ENCODE measurements at places on chromosomes 4 and X.

- no peak for DNase-seq
These were observed 451 bp downstream of the SOD3 start for GRCh38 chr4:24795666-24796381.

DNA sequence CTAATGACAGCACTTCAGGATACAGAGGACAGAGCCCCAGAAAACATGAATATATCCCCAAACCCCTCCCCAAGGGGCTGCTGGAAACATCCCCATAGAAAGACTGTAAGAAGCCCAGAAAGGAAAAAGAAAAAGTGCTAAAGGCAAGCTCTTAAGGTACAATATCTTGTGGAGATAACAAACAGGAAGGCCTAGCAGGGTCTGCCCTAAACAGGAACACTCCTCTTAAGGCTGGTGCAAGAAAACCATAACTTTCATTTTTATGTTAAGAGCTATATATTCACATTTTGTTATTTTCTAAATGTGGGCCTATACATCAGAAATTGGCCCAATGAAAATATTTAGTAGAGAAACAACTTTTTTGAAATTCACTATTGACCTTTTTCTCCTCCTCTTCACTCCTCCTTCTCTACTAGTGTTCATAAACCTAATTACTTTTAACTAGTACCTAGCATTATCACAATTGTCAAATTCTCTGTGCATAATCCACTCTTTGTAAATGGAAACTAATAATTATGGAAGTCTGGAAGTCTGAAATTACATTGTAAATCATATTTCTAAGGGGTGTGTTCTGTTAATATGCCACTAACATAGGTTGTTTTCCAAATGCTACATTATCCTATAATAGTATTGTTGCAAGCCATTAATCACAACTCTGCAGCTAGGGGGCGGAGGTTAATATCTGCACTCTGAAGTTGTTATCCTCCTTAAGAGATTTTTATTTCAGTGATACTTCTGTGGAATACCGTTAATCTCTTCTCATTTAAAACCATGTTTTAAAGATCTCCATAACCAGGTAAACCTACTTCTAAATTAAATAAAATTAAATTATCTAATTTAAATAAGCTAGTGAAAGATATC is 59.8 kb downstream of the CASK start:
- DNase-seq = no peak

DNA sequence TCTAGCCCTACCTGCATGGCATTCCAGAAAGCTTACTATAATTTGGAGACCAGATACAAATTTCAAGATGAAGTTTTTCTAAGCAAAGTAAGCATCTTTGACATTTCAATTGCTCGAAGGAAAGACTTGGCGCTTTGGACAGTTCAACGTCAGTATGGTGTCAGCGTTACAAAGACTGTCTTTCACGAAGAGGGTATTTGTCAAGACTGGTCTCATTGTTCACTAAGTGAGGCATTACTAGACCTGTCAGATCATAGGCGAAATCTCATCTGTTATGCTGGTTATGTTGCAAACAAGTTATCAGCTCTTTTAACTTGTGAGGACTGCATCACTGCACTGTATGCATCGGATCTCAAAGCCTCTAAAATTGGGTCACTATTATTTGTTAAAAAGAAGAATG is 17.6 kb downstream of the THAP9 start:
- no peak for DNase-seq

- no peak for DNase-seq
These were observed 21.7 kb upstream of the GEMIN8 start for GRCh38 chrX:14051416-14051815.

GRCh38 chr4:145670422-145670821 is 9.5 kb upstream of the C4orf51 start:
- DNase-seq = no peak

- DNase-seq = peak; percentile 26
These were observed 28.8 kb downstream of the CCNI start for GRCh38 chr4:77047037-77047436.

DNA sequence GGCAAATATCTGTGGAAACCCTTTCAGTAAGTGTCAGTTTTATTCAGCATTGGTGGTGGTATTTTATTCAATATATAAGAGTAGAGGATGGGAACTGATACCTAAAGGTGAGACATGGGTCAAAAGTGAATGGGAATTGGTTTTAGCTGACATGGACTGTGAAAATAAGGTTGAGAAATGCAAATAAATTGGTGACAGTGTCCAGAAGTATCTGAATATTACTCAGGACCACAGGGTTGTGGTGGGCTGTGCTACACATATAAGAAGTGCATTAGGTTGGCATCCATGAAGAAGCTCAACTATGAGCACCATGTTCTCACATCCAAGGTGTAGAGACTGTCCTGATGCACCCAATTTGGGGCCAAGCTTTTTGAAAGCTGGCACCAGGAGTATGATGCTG is 45.0 kb downstream of the ETDC start:
- no peak for DNase-seq

All from epithelial cell of esophagus (primary cell).